ENCODE measurements at places on chromosomes 6 and 20.
A peak's percentile ranks its signal among the peaks of the same experiment; 100 is the strongest.

DNA sequence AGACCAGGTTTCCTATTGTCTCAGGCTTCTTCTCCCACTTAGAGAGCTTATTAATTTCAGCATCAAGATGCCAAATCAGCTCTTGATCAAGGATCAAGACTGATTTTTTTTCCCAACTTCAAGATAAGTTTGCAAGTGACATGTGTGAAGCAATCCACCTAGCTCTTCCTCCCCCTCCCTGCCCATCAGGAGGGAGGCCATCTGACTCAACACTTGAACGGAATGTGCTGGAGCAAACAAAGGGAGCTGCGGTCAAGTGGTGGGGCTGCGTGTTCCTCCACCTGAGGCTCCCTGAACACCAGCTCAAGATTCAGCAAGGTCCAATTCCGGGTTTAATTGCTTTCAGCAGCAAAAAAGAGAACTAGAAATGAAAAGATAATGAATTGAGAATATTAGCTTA is 38.7 kb downstream of the TTI1 start:
- DNase-seq, result no peak

- peak; percentile 61 for DNase-seq
These were observed 123.2 kb downstream of the TFAP2C start for GRCh38 chr20:56752274-56752673.

DNA sequence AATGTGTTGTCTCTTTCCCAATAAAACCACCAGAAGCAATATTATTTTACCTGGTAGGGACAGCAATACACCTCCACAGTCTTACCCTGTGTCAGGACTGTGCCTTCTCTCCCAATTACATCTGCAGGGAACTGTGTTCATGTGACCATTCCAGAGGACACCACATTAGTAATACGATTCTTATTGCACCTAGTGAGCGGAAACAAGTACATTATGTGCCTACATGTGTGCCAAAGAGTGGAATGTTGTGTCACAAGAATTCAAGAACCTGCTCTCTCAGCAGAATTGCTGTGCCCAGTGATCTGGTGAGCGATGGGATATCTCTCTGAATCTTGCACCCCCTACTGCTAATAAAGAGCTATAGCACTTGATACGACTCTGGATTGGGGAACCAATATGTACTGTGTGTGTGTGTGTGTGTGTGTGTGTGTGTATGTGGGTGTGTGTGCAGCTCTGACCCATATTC is 57.4 kb upstream of the FOXC1 start:
- DNase-seq, result no peak

- DNase-seq, result peak; percentile 57
These were observed 7.5 kb upstream of the TBX18 start for GRCh38 chr6:84771756-84772356.

GRCh38 chr6:151380848-151381205 is 10.5 kb downstream of the ZBTB2 start:
- DNase-seq, result no peak

- no peak for DNase-seq
These were observed 1413.9 kb upstream of the ADGRB3 start for GRCh38 chr6:67221226-67221625.

- DNase-seq, result peak; percentile 89
These were observed 21.7 kb upstream of the MRPS10 start for GRCh38 chr6:42239333-42239732.

DNA sequence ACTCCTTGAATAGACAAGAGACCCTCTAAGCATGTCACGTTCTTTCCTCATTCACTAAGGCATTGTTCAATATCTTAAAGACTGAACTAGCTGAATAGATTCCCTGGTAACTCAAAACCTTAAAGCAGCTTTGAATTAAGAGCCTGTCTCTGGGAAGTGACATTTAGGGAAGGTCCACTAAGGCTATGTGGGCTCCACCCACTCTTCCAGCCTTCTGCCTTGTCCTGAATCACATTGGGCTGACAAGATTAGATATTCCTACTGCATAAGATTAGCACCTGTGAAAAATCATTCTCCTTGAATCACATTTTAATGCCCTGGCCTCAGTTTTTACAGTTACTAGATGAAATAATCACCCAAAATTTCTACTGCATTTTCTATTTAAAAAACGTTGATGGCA is 36.3 kb downstream of the CLIC5 start:
- no peak for DNase-seq

DNA sequence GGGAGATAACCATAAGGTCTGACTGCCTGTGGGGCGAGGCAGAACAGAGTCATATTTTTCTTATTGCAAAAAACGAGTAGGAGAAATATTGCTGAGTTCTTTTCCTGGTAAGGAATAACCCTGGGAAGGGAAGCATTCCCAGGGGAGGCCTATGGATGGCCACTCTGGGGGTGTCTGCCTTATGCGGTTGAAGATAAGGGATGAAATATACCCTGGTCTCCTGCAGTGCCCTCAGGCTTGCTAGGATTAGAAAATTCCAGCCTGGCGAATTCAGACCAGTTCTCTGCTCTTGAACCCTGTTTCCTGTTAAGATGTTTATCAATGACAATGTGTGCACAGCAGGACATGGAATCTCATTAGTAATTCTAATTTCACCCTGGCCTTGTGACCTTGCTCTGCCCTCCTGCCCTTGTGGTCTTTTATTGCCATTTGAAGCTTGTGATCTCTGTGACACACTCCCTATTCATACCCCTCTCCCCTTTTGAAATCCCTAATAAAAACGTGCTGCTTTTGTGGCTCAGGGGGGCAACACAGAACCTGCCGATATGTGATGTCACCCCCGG is 491.1 kb upstream of the EYS start:
- peak; percentile 46 for DNase-seq

- DNase-seq, result no peak
These were observed 88.9 kb upstream of the SNAP25 start for GRCh38 chr20:10129749-10130148.

DNA sequence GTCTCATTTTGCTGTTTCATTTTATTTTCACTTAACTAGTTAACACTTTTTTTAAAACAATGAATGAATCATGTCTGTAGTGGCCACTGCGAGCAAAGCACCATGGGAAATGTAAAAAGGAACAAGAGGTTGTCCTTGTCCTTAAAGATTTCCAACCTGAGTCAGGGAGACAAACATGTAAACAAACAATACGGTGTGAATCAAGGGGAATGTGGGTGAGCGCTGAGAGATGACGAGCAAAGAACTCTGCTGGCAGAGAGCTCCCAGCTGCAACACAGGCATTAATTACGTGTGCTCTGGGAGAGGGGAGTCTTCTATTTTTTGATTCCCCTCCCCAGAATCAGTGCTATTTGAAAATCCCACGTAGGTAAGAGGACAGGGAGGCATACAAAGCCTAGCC is 84.3 kb downstream of the ATXN1 start:
- DNase-seq, result no peak

DNA sequence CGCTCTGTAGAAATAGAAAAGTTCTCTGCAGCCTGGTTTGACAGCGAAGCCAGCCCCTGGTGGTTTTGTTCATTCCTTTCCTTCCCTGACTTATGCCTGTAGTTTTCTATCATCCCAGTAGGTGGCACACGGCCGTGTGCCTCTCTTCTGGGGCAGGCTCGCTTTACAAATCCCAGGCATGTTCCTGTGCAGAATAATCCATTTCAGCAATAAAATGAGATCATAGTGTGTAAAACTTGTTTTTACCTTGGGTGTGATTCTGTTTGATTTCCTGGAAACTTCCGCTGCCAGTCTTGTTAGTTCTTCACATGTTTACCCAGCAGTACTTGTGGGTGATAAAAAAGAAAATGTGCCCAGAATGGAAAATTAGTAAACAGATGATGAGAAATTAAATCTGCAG is 7.4 kb upstream of the INSM1 start:
- DNase-seq, result peak; percentile 83

DNA sequence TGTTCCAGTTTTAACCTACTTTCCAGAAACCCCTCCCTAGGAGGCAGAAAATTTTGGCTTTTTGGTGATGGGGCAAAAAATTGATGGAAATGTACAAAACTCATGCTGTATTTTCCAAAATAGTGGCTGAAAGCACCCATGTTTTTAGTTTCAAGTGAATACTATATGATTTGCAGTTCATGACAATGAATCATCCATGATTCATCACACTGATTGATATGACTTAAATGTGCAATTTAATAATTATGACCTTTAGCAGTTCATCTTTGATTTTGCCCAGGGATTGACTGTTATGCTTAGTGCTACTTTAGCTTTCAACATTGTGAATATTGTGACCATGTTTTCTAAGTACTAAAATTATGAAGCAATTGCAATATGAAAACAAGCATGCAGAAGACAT is 478.7 kb downstream of the HTR1B start:
- DNase-seq, result no peak

- no peak for DNase-seq
These were observed 144.4 kb upstream of the CST7 start for GRCh38 chr20:24804481-24805206.

- no peak for DNase-seq
These were observed 68.9 kb downstream of the MAN1A1 start for GRCh38 chr6:119280668-119281067.

DNA sequence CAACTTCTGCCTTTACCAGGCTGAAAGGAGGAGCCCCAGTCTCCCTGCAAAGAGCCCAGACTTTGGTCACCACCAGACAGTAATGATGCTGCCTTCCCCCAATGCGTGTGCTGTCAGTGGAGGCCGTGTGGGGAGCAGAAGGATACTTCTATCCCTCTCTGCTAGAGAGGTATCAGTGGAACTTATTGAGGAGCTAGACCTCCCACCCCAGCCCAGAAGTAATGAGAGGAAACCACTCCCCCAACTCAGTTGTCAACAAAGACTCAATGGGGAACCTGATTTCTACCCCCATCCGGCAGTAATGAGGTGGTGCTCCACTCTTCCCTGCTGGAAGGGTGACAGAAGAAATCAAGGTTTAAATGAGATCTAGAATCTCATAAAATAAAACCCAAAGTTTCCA is 4.4 kb upstream of the WFDC8 start:
- DNase-seq, result peak; percentile 72

DNA sequence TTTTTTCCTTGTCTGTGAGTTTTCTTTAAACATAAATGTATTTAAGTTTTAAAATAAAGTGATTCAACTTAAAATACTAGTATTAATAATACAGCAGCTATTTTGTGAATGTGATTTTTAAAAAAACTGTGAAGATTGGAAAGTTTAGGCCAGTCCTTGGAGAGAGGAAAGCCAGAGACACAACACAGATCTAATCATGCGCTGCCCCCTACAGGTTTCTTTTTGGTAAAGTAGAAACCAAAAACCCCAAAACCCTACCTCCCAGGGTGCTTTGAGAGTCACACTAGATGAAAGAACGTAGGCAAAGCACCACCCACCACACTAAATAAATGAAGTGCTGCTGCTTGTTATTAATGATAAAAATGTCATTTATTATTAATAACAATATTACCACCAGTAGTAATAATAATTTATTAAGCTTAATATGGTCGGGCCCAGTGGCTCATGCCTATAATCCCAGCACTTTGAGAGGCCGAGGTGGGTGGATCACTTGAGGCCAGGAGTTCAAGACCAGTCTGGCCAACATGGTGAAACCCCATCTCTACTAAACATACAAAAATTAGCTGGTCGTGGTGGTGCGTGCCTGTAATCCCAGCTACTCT is 33.7 kb downstream of the SLC9A8 start:
- DNase-seq, result peak; percentile 76

- no peak for DNase-seq
These were observed 936.7 kb upstream of the CITED2 start for GRCh38 chr6:140311146-140311545.

GRCh38 chr6:75481936-75482593 is 11.5 kb downstream of the FILIP1 start:
- no peak for DNase-seq

DNA sequence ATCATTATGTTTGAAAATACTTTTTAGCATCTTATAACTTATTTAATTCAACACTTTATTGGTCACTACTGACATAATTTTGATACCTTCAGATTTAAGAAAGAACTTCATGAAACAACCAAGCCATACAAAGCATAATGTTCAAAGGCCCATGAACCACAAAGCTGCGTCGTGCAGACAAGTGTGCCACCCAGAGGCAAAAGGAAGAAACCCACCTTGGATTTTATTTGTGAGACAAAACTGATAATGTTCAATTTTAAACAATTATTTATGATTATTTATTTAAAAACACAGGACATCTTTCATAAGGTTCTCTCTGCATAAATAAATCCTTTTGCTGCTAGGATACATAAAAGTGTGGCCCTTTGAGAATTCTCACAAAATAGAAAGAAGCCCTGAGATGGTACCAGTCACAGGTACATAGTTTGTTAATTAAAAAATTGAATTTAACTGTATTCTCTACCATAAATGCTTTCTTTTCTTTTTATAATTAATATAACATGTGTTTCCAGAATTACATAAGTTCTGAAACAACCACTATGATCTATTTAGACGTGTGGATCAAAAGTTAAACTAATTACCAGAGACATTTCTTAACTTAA is 143.7 kb downstream of the RALGAPA2 start:
- DNase-seq, result peak; percentile 51

DNA sequence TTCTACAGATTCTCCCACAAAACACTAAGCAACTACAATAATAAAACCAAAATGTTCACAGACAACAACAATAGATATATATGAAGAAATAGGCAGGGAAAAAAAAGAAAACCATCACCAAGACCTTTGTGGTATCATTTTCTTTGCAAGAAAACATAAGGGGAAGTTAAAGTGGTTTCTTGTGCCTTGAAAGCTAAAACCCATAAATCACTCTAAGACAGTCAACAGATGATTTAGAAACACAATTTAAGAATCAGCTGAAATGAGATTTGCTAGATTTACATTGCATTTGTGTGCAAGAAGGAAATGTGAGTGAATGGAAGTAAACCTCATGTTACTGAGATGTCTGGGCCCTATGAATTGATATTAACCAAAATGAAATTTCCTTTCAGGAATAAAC is 1265.4 kb upstream of the GJE1 start:
- no peak for DNase-seq

DNA sequence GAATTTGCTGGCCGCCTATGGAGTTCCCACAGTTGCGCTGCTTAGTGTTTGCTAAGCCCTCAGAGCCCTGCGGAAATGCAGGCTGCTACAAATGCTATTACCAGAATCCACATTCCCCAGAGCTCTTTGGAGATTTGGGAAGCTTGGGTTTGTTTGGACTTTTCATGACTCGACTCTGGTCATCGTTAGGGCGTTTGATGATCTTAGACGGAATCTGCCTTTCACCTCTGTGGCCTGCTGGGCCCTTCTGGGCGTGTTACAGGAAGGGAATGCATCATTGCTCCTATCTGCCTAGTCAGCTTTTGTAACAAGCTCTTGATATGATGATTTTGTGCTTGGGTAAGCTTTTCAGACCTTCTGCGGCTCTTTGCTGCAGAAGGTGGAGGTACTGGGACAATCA is 50.8 kb downstream of the EYA2 start:
- DNase-seq, result peak; percentile 79

DNA sequence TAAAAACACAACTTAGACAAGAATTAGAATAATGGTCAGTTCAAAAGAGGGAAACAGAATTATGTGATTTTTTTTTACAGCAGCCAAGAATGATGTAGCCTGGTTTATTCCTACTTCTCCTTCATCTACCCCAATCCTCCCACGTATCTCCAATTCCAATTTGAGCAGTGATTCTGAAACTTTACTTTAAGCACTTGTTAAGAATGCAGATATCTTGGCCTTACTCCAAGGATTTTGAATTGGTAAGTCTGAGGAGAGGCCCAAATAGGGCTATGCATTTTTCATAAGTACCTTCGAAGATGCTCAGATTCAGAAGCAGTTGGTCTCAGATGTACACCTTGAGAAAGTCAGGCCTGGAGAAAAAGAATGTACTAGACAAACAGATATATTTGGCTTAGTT is 233.4 kb upstream of the FLRT3 start:
- no peak for DNase-seq

All from endodermal cell (in vitro differentiated cells).